ENCODE measurements at places on chromosomes 13 and 19.

DNA sequence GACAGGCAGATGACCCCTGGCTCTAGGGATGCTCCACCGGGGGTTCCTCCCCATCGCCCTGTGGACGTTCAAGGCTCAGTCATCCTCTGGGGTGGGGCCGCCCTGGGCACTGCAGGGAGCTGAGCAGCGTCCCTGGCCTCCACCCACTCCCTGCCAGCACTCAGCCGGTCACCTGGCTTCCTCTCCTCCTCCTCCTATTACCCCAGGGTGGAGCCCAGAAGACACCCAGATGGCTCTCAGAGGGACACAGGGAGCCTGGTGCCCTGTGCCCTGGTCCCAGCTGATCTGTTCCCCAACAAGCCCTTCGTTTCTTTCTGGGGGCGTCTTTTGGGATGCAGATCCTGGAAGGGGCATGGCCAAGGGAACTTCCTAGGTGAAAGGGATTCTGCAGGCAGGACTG, 3.7 kb upstream of the MKNK2 start:
- DNase-seq: no peak

DNA sequence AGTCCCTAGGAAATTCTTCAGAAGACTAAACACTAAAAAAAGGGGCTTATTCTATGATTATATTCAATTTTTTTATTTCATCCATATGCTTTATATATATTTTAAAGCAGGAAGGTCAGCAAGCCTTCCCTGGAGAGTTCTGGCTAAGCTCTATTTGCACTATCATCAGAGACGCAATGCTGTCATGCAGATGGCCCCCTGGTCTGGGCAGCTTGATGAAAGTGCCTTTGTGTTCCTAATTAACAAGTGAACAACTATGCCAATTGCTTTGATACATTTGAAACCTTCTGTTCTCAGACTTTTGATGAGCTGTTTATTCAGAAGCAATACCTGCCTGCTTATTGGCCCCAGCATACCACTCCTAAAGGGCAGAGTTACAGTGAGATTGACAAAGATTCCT, 1344.6 kb downstream of the OLFM4 start:
- DNase-seq: no peak

- DNase-seq: peak; percentile 66
These were observed at the start of gene CCDC70 for GRCh38 chr13:51861723-51862300. Gene CCDC70, plus strand, starts transcription at chr13:51861969. Its CDS starts 3,443 bp downstream, at chr13:51865412.

DNA sequence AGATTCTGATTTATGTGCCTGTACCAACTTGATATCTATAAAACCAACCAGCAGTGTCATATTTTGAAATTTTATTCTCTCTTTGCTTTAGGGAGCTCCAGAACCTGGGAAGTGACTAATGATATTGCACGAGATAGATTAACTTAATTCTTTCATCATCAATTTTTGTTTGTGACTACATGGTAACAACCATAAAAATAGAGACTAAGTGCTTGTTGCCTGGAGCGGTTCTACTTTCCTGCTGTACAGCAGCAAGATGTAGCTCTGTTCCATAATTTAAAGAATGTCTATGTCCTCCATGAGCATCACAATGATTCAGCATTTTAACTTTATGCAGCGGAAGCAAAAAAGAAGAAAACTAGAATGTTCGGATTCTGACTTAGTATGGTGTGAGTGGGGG, 275.6 kb downstream of the KLF5 start:
- DNase-seq: peak; percentile 20

- DNase-seq: no peak
These were observed at the start of gene SLC5A5 for GRCh38 chr19:17871878-17872250. Gene SLC5A5, plus strand, starts transcription at chr19:17871945. Its CDS starts 375 bp downstream, at chr19:17872320.

GRCh38 chr13:26946684-26947343, 186.2 kb upstream of the GPR12 start:
- DNase-seq: peak; percentile 34

- peak; percentile 95 for DNase-seq
These were observed 103.1 kb downstream of the TNFRSF19 start for GRCh38 chr13:23673354-23673753.

GRCh38 chr19:42253245-42254088, 1.5 kb downstream of the ERF start:
- peak; percentile 73 for DNase-seq

GRCh38 chr13:94548821-94549231, 47.1 kb downstream of the TGDS start:
- peak; percentile 40 for DNase-seq

DNA sequence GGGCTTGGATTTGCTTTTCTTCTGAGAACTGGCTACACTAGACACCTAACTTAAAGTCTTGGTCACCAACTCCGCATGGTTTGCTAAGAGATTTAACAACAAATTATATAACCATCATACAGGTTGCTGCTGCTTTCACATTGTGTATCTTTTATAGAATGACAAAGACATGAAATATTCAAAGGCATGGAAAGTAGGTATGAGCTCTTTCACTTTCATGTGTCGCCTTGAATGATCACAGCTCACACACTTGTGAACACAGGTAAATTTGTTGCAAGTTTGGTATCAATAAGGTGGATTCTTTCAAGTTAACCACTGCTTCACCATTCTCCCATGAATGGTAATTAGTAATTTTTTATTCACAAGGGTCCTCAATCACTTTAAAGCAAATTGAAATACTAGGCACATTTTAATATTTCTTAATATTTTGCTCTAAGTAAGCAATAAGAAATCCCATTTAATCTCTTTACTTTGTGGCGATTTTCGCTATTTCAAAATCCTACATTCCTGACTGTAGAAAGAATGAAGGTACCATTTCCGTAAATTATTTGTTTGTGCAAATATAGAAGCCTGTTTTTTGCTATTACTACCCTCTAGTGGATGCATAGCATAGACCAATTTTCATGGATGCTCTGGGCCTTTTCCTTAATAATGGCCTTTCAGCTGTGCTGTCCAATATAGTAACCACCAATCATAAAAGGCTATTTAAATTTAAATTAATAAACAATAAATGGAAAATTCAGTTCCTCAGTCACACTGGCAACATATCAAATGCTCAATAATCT, 45.5 kb upstream of the FREM2 start:
- DNase-seq: no peak

GRCh38 chr13:22219709-22220108, 548.8 kb downstream of the FGF9 start:
- DNase-seq: no peak

- peak; percentile 86 for DNase-seq
These were observed 32.2 kb downstream of the RCBTB2 start for GRCh38 chr13:48500652-48501197.

Measured in fibroblast of skin of right biceps (primary cell).